ENCODE measurements at places on chromosomes 4 and X. TPM values are rescaled to one million over a fixed set of nuclear protein-coding genes. Genes with fewer than 3 reads are reported as not detected.

The DMRTC1 gene
- total RNA-seq, result not detected

The IL2RG gene
- 0.63 TPM for total RNA-seq

The YIPF7 gene
- total RNA-seq, result 2.5 TPM

The SOD3 gene
- total RNA-seq, result not detected

The CFAP99 gene
- not detected for total RNA-seq

The GAGE1 gene
- total RNA-seq, result not detected

The RBMXL3 gene
- not detected for total RNA-seq
